ENCODE measurements at places on chromosomes 11 and 22.

DNA sequence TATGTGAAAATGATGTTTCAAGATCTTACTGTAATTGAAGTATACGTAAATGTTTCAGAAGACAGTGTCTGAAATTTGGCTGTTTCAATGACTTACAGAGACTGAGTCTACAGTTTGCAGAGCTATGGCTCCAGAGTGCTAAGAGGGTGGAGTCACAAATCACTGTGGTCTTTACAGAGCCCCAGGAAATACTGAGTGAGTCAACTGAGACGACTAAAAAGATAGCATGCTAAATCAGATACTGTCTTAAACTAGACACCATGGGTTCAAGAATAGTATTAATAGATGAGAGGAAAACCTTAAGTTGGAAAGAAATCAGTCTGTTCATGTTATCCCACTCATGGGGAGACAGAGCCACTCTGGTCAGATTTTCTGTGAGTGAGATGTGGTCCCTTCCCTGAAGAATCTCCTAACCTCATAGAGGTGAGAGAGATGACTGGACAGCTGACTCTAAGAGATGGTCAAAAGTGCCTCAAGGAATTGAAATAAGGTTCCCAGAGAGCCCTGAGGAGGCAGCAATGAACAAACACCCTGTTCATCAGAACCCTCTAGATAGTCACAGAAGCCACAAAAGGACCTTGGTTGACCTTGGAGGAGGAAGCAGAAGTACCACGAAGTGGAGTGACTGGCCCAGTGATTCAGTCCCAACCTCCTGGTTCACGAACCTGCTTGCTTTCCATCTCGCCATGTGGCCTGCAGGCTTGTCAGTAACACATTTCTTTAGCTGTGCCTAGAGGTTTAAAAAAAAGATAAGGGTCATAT, 30.2 kb downstream of the C11orf91 start:
- DNase-seq = no peak

DNA sequence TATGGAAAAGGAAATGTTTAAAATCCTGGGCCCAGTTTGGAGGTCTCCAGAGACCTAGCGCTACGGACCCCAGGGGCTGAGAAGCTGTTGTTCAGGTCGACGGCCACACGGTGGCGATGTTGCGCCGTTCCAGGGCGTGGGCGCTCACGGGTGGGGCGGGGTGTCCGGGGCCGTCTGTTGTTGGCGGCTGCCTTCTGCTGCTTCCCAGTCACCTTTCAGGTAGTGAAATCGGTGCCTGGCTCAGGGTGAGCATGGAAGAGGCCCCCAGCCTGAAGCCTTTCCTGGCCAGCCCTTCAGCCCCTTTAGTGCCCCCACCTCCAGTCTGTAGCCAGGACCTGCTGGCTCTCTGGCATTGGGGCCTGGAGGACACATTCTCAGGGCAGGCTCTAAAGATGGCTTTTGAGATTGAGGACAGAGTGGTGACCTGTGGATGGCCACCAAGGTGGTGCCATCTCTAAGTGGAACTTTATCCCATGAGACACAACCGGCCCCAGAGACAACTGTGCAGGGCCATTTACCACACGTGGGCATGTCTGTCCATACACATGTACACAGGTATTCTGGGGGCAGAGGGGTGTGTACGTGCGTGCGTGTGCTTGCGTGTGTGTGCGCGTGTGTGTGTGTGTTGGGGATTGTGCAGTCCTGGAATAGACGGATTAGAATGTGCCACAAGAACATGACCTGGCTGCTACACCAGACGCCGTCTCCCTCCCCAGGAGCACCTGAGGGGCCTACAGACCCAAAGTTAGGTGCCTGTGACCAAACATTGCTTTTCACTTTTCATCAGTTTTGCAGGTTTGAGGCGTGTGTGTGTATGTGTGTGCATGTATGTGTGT, 53.8 kb downstream of the ST14 start:
- peak; percentile 58 for DNase-seq

- DNase-seq = no peak
Measured at GRCh38 chr11:22491555-22492225, 133.9 kb downstream of the FANCF start.

- DNase-seq = no peak
Measured at GRCh38 chr11:82733444-82734119, at the start of gene FAM181B. FAM181B (minus strand) TSS chr11:82733864; CDS start chr11:82733729, 135 bp downstream.

GRCh38 chr11:20156876-20157613, 3.2 kb downstream of the DBX1 start:
- DNase-seq = no peak

DNA sequence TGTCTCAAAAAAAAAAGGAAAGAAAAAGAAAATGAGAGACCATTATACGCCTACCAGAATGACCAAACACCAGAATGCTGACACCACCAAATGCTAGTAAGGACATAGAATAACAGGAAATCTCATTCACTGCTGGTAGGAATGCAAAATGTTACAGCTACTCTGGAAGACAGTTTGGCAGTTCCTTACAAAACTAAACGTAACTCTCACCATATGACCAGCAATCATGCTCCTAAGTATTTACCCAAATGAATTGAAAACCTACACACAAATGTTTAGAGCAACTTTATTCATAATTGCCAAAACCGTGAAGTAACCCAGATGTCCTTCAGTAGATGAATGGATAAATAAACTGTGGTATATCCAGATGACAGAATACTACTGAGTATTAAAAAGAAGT, 7.2 kb downstream of the CHKA start:
- no peak for DNase-seq

DNA sequence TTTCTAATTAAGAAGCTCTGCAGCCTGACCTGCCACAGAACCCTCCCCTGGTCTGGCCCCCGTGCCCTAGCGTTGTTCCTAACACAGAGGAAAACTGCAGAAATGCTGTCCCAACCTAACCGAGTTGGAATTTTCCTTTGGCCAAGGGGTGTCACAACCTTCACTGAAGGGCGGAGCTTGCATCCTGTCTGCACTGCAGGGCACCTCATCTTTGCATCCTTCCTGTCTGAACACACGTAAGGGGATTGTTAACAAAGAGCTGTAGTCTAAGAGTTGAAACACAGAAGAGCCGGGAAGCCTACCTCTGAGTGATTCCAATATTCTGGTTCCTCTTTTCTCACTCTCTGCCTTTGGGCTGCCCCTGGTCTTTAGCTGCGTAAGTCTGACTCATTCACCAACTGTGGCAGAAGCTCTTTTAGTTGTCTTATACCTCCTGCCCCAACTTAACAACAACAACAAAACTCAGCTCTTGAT, 1.6 kb downstream of the DIXDC1 start:
- no peak for DNase-seq

DNA sequence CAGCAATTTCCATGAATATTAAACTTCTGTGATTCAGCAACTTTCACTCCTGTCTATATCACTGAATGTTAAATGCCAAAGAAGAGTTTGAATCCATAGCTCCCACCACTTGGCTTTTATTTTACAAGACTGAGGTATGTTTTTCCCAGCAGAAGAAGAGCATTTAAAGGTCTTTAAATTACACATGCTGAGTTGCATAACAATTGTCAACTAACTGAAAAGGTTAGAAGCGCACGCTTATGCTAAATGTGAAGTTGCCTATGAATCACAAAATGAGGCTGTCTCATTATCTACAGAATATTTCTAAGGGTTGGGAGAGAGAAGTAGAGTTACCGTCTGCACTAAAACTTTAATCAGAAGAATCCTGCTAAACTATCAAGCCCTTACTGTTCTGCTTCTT, 1086.3 kb downstream of the FAM181B start:
- DNase-seq = no peak

GRCh38 chr11:6862961-6863360, at the start of gene OR10A2:
OR10A2 (plus strand) TSS chr11:6863057; CDS start chr11:6869755, 6,698 bp downstream.
- DNase-seq = no peak

GRCh38 chr11:20162824-20163782, 2.8 kb upstream of the DBX1 start:
- DNase-seq = no peak

DNA sequence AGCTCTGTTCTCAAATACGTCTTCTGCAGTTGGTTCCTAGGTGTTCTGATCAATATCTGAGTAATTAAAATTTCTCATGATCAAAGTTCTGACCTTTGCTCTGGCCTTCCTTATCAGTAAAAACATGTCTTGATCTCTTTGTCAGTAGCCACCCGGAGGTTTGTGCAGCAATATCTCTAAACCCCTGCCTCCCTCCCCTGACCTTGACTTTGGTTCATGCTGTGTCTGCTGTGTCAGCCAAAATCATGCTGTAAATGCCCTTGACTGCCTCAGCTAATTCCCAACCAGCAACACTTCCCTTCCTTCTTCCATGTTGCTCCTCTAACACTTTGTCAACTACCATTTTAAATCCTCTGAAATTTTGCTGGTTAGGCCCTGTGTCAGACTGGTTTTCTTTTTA, 424.7 kb downstream of the FAM181B start:
- no peak for DNase-seq

DNA sequence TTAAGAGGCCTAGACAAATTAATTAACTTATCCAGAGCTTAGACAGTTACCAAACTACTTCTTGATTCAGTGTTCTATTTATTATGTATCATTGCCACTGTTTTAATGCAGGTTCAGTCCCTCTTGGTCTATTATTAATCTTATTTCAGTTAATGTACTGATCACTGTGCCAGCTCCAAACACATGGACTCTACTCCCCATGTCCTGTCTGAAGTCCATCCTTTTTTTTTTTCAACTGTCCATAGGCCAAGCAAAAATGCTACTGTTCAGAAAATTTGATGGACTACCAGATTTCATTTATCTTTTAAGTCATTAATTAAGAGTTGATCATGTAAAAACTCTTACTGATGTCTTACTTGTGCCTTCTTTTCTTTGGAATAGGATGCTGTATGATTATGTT, 11.9 kb downstream of the POLD3 start:
- no peak for DNase-seq

GRCh38 chr11:112004389-112004788, 20.8 kb upstream of the DLAT start:
- DNase-seq = no peak

DNA sequence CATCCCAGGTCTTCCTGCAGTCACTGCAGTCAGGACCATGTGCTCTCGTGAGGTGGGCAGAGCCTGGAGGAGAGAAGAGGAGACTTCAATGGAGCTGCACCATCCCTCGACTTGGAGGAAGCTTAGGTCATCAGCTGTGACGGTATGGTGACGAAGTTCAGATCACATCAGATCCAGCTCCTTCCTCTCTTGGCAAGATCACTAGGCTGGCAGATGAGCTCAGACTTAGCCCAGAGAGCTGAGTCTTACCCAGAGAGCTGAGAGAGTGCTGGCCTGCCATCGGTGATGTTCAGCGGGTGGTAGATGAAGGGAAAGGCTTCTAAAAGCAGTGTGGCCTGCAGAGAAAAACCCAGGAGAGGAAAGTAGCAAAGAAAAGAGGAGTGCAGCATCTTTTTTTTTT, 1.8 kb upstream of the SLC15A3 start:
- no peak for DNase-seq

GRCh38 chr22:49204599-49205482, 622.8 kb downstream of the BRD1 start:
- DNase-seq = no peak

DNA sequence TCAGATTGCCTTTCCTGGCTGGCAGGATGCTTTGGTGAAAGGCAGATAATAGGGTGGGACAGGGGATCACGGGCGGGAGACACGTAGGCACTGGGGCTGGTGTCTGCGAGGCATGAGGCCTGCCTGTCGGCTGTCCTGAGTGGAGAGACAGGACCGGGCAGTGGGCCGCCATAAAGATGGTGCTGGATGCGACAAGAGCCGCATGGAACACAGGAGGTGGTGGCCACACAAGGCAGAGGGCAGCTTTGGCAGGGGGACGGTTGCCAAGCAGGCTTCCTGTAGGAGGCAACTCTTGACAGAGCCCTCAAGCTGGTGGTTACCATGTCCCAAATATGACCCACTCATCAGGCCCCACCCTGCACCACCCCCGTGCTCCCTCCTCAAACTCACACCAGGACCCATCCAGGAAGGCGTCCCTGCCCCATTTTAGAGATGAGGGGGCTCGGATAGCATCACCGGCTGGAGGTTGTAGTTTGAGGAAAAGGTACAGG, 4.9 kb upstream of the PPARA start:
- no peak for DNase-seq

- no peak for DNase-seq
Measured at GRCh38 chr11:123330948-123331347, 99.1 kb upstream of the GRAMD1B start.

DNA sequence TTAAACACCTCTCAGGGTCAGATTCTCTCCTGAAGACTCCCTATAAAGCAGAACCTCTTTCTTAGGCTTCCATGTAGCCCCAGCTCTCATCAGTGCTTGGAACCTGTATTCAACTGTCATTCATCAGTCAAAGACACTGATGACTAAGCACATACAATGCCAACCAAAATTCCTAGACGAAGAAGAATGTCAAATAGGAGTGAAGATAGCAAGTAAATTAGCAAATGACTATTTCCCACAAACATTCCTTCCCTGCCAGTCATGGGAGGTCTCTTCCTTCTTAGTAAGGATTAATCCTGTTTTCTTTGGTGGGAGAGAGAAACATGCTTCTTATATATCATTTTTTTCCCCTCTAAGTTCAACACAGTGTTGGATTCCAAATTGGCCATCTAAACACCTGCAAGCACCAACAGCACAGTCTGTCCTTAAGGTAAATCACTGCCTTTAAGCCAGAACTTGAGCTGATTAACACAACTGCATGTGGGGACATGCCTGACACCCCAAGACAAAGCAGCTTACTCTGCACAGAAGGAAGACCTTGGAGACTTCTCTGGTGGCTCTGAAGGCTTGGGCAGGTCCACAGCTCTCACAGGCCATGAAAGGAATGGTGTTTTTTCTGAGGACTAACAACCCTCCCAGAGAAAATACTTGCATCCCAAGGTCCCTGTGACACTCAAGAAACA, 47.5 kb upstream of the ME3 start:
- DNase-seq = no peak

DNA sequence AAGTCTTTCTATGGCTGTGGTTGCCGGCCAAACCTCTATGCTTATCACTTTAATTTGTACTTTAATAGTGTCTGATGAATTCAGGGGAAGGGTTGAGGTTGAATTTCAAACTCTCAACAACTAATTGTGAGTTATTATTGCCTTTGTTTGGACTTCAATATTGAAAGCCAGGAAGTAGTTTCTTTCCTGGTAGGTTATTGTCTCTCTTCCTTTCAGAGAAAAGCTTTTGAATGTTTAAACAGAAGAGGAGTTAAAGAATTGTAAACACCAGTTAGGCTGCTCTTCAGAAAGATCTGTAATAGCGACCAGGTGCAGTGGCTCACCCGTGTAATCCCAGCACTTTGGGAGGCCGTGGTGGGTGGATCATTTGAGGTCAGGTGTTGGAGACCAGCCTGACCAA, 22.2 kb downstream of the NNMT start:
- DNase-seq = no peak

DNA sequence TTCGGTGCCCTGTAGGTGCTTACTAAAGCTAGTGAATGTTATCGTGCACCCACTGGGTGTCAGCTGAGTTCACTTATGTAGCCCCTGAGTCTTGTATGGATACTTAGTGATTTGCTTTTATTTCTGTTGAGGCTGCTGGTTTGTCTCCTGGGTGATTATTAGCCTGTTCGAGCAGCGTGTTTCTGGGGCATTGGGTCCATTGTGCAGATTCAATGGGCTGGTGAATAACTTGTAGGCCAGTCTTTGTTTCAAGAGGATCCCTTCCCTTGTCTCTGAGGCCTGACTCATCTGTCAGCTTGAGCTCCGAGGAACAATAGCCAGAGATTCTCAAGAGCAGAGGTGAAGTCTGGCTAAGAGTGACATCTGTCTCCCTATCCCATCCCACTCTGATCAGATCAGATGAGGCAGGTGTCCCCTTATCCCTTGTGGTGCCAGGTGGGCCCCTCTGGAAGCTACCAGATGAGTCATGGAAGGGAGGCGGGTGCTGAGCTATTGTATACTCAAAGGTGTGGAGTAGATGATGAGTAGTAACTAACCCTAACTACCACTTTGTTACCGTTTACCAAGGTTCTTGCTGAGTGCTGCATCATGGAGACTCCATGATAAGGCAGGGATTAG, 3.7 kb downstream of the MIAT start:
- DNase-seq = no peak

GRCh38 chr11:11937433-11937832, 71.0 kb downstream of the DKK3 start:
- no peak for DNase-seq
